ENCODE measurements at places on chromosomes 7 and 10.

DNA sequence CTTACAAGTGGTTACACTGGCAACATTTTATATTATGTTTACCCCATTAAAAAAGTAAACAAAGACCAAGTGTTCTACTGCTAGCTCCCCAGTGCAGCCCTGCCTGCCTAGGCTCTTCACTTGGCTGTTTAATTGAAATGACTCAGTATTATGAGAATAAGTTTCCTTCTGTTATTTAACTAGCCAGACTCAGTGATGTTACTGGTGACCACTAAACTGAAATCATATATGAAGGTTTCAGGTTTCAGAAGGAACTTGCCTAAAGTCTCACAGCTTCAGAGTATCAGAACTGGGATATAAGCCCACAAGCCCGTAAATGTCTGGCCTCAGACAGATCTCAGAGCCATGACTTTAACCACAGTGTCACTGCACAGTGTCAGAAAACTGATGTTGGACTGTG, 66.8 kb upstream of the EXOC4 start:
- DNase-seq = no peak

DNA sequence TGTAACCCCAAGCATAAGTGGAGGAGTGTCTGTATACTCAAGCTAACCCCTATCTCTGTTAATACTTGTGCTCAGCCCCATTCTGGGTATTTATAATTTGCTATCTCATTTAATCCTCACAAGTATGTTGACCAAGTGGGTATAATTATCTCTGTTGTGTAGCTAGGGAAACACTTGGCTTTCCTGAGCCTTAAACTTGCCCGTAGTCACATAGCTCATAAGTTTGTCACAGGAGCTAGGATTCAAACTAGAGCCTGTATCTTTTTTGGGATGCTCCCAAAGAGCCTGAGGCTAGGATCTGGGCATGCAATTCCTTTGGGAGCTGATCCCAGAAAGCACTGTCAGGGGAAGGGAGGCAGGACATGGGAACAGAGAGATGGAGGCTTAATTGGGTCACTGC, 377.4 kb downstream of the GALNT17 start:
- no peak for DNase-seq

- no peak for DNase-seq
Measured at GRCh38 chr10:44237364-44238049, 147.4 kb downstream of the CXCL12 start.

DNA sequence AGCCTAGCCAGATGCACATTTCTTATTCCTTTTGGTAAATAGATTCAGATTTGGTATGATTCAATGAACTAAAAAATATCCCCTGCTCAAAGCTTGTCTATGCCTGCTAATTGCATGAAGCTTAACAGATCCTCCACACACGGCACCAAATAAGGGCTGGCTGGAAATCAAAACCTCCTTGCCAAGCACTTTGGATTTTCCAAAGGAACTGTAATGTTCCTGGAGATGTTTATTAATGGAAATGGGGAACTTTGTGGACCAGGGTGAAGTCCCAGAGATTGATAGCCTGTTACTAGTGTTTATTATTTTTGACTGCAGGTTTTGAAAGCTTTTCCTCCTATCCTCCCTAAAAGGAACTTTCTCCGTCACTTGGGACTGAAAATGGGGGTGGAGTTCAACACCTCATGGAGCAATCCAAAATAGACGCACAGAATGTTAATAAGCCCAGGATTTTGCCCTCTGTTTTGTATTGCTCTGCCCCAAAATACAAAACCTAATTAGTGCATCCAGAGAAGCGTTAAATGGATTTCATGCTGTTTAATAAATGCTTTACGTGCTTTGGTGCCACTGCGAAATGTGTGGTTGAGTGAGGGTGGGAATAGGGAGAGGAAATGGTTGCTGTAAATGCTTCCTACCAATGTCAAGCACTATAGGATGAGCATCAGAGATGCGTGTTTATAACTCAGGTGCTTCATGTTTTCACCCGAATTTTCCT, 1027.7 kb downstream of the LRMDA start:
- no peak for DNase-seq

GRCh38 chr10:132847856-132848255, 61.9 kb upstream of the NKX6-2 start:
- no peak for DNase-seq

- DNase-seq = no peak
Measured at GRCh38 chr7:35736725-35737124, 41.8 kb upstream of the HERPUD2 start.

- DNase-seq = no peak
Measured at GRCh38 chr10:15155978-15156656, 12.4 kb downstream of the NMT2 start.

DNA sequence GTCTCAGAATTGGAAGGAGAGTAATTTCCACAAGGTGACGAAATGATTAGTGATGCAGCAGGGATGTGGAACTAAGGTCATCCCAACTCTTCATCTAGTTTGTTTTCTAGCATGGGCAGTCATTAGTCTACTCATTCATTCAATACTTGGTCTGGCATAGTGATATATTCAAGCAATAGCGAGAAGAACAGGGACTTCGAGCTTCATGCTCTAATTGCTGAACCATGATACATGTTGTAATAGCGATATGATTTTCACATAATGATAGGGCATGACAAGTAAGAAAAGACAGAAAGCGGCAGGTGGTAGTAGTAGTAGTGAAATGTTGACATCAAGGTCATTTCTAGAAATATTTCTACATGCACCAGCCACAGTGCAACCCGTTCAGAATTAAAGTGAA, 652.1 kb downstream of the PHTF2 start:
- DNase-seq = no peak

GRCh38 chr10:26911811-26912461, 51.2 kb upstream of the ABI1 start:
- no peak for DNase-seq

DNA sequence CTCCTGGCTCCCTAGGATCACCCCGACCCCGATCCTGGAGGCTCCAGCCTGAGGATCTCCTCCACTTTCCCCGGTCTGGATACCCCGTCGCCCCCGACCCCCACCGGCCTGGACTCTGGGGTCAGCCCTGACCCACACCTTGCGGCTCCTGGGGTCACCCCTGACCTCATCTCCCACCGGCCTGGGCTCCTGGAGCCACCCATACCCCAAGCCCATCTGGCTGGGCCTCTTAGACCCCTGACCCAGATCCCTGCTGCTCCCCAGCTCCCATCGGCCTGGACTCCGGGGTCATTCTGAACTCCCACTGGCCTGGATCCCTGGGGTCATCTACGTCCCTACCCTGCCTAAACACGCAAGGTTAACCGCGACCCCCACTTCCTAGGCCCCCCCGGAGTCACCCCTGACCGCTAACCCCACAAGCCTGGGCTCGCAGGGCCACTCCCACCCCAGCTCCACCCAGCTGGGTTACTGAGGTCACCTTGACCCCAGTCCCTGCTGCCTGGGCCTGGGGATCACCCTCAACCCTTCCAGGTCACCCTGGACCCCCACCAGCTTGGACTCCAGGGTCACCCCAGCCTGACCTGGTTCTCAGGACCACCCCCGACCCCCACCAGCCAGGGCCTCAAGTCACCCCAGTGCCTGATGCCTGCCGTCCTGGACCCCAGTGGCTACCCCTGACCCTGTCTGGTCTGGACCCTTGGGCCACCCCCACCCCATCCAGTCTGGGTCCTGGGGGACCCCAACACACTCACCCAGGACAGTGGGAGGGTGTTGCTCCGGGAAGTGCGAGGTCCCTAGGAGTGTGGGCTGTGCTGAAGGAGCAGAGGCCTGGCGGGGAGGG, 1.2 kb downstream of the FOXK1 start:
- peak; percentile 15 for DNase-seq

DNA sequence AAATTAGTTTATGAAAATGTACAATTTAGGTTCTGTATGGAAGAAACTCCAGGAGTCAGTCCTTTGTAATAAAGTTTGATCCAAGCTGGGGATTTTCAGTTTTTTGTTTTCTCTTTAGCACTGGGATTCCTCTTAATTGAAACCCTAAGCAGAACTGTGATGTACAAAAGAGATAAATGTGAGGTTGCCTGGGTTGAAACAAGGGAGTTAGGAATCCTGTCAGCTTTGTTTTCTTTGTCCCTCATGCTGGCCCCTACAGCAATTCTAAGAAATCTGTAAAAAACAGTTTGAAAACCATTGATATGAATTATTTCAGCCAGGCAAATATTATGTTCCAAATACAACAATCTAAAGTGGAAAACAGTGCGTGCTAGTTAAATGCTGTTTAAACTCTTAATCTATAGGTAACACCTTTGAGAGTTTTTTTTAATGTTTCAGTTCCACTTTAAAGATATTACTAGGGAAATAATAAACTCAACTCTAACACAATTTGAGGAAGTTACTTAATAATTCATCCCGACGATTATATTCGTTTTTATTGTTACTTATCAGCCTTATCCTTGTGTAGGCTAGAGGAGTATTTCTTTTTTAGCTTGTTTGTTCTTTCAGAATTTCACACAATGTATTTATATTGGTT, 65.3 kb downstream of the SGCE start:
- DNase-seq = no peak

DNA sequence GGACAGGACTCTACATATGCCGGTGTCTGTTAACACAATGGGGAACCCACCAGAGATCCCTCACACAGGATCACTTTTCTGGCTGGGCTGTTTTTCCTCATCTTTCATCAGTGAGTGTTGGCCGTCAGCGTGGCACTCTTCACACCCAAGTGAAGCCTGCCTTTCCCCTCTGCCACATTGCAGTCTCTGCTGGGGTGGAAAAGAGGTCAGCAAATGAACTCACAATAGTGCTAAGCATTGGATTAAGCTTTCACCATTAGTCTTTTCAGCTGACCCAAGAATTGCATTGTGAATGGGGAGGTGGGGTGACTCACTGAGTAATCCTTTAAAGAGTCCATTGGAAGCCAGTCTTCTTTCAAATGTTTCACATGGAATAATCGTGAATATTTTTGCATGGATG, 143.0 kb downstream of the KIAA1217 start:
- no peak for DNase-seq

DNA sequence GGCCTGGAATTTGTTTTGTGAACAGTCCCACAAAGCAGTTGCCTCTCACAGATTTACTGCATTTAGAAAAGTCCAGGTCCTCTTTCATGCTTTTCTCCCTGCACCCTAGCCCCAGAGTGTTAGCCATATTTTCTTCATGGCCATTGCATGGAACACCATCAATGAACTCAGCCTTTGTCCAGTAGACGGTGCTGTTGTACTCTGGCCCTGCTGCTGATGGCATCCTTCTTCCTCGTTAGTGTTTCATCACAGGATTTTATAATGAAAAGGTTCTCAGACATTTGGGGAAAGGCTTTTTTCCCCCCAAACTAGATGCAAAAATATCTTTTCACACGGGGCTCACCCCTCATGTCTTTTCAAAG, 93.0 kb upstream of the SLC25A13 start:
- no peak for DNase-seq

DNA sequence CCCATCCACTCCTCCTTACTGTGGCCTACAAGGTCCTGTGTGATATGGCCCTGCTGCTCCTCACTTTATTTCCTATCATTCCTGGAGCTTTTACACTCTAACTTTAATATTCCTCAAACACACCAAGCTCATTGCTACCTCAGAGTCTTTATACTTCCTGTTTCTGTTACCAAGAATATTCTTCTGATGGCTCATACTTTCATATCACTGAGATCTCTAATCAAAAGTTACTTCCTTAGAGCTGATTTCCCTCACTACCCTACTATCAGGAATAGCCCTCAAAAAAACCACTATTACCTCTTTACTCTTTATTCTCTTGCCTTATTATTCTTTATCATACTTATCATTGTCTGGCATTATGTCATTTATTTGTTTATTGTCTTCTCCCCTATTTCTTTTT, 5.8 kb upstream of the PPP3CB start:
- DNase-seq = no peak

DNA sequence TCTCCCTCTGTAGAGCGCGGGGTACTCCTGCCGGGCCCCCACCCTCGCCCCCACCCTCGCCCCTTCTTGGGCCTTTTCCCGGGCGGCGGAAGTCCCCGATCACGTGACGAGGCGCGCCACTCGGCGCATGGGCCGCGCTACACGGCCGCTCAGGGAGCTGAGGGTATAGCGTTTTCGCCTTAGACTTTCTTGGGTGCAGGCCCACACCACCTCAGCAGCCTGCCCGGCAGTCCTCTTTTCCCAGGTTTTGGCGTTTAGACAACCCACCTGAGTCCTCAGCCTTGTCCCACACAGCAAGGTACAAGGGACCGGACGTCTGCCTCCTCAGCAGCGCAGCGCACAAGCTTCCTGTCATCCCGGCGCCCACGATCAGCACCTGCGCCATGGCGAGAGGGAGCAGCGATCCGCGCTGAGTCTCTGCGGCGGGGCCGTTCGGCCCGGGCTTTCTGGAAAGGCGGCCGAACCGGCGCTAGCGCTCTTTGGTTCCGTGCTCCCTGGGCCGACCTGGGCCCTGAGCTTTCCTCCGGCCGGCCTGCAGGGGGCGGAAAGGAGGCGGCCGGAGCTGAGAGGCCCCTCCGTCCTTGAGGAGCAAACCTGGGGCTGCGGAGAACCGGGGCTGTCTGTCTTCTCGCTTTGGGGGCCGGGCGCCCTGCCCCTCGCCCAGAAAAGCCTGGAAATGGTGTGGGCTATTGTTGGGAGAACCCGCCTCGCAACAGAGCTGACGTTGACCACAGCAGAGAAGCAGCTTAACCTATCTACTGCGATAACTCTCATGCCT, at the start of gene RNLS:
Gene RNLS, minus strand, starts transcription at position 513 of the 778 bp plus-strand sequence.
- DNase-seq = peak; percentile 16

DNA sequence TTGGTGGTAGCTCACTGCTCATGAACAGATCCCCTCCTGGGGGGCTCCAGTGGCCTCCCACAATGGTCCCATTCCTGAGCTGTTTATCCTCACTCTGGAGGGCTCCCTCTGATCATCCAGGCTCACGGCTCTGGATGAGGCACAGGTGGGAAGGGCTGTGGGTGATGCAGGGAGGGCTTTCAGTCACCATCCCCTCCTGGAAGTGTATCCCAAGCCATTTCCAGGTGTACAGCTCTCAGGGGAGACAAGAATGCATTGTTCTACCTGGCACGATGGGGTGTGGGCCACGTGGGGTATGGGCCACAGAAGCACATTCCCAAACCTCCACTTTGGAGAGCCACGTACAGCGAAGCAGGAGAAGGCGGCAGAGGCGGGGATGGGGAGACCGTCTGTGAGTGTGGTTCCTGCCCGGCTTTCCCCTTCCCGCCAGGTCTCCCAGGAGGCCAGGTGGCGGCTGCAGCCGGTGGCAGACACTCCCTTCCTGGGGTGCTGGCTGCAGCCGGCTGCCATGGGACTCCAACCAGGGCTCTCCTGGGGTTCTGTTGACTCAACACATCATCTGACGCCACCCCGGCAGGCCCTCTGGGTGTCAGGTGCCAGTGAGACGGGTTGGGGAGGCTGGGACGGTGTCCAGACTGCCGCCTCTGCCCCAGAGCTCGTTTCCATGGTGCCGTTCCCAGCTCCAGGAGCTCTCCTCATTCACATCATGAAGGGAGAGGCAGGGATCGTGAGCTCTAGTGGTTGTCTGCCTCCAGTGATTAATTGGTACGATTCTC, 169.7 kb upstream of the RHEB start:
- DNase-seq = no peak

DNA sequence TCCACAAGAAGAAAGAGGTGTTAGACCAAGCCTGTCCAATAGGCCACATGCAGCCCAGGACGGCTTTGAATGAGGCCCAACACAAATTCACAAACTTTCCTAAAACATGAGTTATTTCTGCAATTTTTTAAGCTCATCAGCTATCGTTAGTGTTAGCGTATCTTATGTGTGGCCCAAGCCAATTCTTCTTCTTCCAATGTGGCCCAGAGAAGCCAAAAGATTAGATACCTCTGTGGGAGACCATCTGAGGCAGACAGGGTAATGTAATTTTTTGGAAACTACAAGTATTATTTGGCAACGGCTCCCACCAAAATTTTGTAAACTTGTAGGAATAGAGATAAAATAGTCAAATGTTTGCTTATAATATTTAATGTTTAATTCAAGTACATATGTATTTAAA, 153.8 kb downstream of the SRPK2 start:
- no peak for DNase-seq
